ENCODE measurements at places on chromosomes 2 and 18.

DNA sequence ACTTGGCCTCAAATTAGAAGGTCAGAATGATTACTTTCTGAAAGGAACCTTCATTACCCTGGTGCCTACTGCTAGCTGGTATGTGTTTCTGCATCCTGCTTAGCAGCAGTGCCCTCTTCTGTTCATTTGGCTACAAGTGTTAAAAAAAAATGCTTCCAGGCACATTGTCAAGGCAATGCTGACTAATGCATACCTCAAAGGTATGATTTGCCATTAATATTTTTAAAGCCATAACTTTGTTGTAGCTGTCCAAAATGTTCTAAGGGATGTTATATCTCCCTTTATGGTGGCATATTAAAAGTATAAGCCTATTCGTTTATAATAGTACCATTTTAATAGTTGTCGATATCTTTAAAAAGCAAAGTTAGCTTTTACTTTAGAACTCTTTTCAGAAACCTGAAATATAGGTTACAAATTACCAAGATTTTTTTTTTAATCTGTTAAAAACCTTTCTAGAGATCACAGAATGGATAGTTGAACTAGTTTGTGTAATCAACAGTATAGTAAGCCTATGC, 52.0 kb upstream of the FAM171B start:
- DNase-seq: peak; percentile 66

DNA sequence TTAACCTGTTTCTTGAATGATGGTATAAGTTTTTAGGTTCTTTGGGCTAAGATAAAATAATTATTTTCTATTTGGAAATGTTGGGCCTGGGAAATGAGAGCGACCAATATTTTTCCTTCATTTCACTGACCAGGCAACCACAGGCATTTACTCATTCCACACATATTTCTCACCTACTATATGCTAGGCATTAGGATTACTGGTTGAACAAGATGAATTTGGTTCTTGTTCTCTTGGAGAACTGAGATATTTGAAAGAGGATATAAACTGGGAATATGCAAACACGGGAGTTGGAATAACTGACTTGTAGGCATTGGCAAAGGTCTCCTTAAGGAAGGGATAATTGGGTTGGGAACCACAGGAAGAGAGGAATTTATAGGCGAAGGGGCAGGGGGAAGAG, 3.9 kb upstream of the MYL1 start:
- peak; percentile 58 for DNase-seq

DNA sequence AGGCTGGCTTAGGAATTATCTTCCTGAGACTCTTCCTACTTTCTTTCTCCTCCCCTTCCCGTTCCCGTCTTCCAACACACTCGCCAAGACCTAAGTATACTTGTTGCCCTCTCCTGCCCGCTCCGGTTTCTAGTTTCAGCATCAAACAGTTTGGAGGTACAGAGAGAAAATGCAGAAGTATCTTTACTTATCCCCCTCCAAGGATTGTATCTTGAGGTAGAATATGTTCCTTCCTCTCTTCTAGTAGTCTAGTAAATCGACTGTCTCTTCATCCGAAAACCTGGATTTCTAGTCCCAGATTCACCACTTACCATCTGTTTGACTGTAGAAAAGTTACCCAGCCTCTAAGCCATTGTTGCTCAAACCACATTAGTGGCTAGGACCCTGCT, 755 bp downstream of the EIF4E2 start:
- DNase-seq: no peak

DNA sequence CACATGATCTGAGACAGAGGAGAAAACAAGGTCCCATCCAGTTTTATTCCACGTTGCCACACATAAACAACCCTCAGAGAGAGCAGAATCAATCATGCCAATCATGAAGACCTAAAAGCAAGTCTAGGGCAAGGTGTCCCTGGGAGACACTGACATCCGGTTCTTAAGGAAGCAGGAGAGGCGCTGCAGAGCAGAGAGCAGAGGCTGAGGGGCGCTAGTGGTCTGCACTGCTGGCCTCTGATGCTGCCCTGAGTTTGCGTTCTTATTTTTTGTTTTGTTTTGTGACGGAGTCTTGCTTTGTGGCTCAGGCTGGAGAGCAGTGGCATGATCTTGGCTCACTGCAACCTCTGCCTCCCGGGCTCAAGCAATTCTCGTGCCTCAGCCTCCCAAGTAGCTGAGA, 83.3 kb downstream of the SMIM21 start:
- DNase-seq: no peak

GRCh38 chr18:46759890-46760289, 3.0 kb upstream of the ST8SIA5 start:
- DNase-seq: no peak

GRCh38 chr2:207474863-207475485, 54.8 kb upstream of the CREB1 start:
- peak; percentile 17 for DNase-seq
